ENCODE measurements at places on chromosomes 2 and 18. TPM values are rescaled to one million over a fixed set of nuclear protein-coding genes. Genes with fewer than 3 reads are reported as not detected.

Gene ASB18
- not detected for total RNA-seq

Gene ALK
- total RNA-seq = 0.14 TPM

Gene CELF4
- not detected for total RNA-seq

Gene CYP1B1
- total RNA-seq = 30.4 TPM

Gene SLC14A1
- not detected for total RNA-seq

Gene FAM110C
- total RNA-seq = 16.2 TPM

Gene GALM
- total RNA-seq = 2.6 TPM

Gene GYPC
- 2.8 TPM for total RNA-seq

Gene FBXO11
- total RNA-seq = 81.0 TPM

Gene TMEM169
- 0.34 TPM for total RNA-seq

Gene RAB27B
- 31.8 TPM for total RNA-seq

Gene HS1BP3
- total RNA-seq = 40.8 TPM

Gene KYNU
- total RNA-seq = 61.0 TPM

Data from nasal cavity respiratory epithelium epithelial cell of viscerocranial mucosa (primary cell).